Stimulated activated CD4-positive, alpha-beta T cell treated with anti-CD3 and anti-CD28 coated beads, Interleukin-4, amount 100 ng/mL, for 48 hours (primary cell): ENCODE measurements at places on chromosomes 1 and 21.
A peak's percentile ranks its signal among the peaks of the same experiment; 100 is the strongest.

DNA sequence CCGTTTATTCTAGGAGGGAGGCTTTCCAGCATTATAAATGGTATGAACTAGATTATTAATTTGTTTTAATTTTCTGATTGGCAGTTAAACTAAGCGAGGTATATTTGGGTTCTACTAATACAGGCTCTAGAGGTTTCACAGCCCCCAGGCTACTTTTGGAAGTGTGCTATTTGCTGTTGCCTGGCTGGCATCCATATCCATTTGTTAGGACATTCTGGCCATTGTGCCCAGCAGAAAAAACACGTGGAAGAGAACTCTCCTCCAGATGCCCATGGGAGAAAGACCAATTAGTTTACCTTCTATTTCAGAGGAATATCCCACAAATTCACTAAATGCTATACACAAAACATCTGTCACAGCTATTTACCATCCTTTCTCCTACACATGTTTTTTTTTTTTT is 29.3 kb downstream of the MACO1 start:
- DNase-seq = no peak

GRCh38 chr1:182713939-182714338 is 29.6 kb upstream of the RGS8 start:
- no peak for DNase-seq

DNA sequence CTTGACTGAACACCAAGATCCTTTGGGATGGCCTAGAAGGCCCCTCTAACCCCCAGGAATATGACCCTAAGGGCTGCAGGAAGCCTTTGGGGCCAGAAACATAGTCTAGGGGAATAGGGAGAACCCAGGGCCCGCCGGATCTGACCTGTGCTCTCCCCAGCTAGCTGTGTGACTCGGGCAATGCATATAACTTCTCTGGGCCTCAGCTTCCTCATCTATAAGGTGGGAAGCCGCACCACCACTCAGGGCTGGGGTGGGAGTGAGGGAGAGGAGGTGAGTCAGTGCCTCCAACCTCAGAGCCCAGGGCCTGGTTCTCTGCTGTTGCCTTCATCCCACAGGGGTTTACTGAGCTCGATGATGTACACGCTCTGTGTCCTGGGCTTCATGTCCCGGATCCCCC is 434.4 kb downstream of the PTPRU start:
- DNase-seq = no peak

GRCh38 chr21:43362915-43363314 is 64.0 kb downstream of the SIK1 start:
- DNase-seq = no peak

DNA sequence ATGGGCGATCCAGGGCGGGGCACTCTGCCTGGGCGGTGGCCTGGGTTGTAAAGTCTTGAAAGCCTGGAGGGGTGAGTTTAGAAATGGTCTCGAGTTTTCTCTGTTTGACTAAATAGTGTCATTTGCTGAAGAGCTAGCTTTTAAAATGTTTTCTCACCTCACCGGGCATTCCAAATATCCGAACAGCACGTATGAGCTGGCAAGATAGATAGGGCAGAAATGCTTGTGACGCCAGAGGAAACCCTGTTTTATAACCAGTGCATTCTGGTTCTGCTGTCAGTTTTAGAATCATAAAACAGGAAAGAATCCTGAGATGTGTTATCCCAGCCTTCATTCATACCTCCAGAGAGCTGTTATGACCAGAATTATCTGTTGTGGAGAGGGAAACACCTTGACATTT is 725 bp downstream of the RTCA start:
- DNase-seq = no peak

DNA sequence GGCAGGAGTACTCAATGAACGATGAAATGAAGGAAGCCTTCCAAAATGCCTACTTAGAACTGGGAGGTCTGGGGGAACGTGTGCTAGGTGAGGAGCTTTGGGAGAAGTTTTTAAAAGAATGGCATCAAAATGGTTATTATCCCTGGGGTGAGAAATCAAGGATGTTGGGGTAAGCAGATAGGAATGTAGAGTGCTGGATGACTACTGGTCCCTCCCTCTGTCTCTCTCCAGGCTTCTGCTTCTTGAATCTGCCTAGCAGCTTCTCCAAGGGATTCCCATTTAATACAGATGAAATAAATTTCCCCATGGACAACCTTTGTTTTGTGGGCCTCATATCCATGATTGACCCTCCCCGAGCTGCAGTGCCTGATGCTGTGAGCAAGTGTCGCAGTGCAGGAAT is 19.0 kb upstream of the CASQ1 start:
- DNase-seq = no peak

- no peak for DNase-seq
Measured at GRCh38 chr1:67748630-67749029, 63.6 kb downstream of the GADD45A start.

- DNase-seq = no peak
Measured at GRCh38 chr1:109579491-109579890, 31.1 kb downstream of the GNAI3 start.

DNA sequence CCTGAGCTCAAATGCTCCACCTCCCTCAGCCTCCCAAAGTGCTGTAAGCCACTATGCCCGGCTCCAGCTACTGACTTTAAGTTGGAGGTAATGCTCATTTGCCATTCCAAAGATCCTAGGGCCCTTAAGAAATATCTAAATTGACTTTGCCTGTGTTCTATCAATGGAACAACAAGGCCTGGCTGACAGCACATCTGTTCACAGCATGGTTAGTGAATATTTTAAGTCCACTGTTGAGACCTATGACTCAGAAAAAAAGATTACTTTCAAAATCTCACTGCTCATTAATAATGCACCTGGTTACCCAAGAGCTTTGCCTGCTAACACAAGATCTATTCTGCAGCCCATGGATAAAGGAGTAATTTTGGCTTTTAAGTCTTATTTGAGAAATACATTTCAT is 3.5 kb upstream of the SSX2IP start:
- DNase-seq = no peak

- DNase-seq = peak; percentile 2
Measured at GRCh38 chr21:14453339-14454015, 70.5 kb upstream of the HSPA13 start.

GRCh38 chr1:58548371-58548770 is 1.8 kb upstream of the OMA1 start:
- no peak for DNase-seq

DNA sequence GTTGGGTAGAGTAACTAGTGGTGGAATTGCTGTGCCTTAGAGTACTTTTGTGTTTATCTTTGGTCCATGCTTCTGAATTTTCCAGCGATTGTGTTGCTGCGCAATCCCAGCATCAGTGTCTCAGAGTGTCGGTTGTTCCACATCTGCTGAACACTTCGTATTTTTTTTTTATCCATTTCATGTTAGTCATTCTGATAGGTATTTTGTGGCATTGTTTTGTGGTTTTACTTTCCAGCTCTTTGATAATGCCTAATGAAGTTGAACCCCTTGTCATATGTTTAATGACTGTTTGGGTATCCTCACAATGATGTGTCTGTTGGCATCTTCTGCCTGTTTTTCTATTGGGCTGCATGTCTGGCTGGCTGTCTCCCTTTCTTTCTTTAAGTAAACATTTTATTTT is 13.6 kb downstream of the TUFT1 start:
- no peak for DNase-seq

DNA sequence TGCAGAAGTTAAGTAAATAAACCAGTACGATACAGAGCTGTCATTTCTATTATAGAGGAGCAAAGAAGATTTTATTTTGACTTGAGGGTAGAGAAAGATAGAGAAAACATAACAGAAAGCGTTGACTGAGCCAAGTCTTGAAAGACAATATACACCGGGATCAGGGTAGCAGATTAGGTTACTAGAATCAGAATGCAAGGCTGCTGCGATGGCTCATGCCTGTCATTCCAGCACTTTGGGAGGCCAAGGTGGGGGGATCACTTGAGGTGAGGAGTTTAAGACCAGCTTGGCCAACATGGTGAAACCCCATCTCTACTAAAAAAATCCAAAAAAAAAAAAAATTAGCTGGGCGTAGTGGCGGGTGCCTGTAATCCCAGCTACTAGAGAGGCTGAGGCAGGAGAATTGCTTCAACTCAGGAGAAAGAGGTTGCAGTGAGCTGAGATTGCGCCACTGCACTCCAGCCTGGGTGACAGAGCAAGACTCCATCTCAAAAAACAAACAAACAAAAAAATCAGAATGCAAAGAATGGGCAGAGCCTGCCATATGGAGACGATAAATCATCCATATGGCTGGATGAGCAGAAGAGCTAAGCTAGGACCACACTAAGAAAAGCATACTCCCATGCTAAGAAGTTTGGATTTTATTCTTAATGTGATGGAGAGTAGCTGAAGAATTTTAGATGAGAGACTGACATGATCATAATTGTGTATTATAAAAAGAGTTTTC is 9.9 kb upstream of the ABCD3 start:
- DNase-seq = no peak

DNA sequence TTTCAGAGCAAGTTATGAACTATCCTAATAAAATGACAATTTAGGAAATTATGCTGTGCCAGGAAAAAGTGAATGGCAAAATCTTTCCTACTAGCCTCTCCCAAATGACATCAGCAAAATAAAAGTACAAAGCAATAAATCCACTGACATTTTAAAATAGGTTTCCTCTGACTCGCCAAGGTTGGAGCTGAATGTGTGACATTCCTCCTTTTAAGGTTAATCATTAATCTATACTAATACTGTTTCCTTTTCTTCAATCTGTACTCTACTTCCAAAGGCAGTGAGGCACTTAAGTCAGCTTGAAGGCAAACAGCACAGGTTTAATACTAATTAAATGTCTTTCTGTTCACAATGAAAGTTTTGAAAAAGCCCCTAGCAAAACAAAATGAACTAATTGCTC is 15.7 kb downstream of the RNF19B start:
- DNase-seq = no peak

- no peak for DNase-seq
Measured at GRCh38 chr1:26388791-26389445, 16.4 kb upstream of the ZNF683 start.

DNA sequence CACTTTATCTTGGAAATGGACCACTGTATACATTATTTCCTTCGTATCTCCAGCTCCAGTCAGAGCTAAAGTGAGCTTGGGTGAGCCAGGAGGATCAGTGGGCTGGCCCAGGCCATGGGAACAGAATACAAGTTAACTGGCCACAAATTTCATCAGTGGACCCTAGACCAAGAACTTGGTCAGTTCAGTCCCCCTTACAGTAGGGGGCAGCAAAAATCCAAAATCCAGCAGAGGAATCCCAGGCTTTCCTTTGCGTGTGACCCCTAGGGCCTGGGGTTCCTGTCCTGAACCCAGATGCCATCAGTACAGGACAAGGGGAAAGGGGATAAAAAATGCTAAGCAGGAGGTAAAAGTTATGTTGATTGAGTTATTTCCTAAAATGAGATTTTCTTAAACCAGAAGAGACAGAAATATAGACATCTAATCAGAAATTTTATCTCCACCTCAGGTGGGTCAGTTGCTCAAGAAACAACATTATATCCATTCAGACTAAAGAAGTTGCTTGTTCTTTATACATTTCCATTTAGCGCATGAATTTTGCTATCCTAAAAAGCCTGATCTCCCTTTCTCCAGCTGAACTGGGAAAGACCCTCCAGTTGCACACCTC is 24.1 kb upstream of the LCE5A start:
- DNase-seq = no peak

GRCh38 chr1:205244384-205244783 is 16.6 kb downstream of the TMCC2 start:
- DNase-seq = no peak

DNA sequence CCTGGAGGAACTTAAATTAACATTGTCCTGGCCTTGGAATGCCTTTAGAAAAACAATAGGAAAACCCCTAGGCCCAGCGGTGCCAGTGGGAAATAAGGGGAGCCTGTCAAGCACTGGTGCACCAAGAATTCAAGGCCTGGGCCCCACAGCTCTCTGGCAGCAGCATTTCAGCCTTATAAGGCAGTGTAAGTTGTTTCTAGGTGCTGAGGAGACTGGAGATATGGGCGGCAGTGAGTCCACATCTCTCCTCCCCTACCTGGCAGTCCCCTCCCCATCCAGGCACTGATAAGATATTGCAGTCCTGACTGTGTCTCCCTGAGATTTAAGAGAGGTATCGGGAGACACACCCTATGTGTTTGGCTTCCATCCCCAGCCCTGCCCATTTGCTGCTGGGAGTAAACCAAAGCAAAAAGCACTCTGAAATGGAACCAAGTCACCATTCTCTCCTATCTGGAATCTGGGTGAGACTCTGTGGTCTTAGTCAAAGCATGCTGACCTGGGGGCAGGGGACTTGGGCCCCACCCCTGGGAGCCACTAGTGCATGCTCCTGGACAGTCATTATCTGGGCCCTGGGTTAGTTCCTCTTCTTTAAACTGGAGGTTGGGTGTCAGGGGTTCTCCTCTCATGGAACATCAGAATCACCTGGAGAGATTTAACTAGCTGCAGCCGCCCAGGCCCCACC is 30.5 kb downstream of the DEGS1 start:
- DNase-seq = no peak

- DNase-seq = no peak
Measured at GRCh38 chr21:16743317-16743716, 769.5 kb upstream of the CXADR start.

- DNase-seq = no peak
Measured at GRCh38 chr1:206736878-206737728, 33.5 kb upstream of the IL19 start.

- DNase-seq = no peak
Measured at GRCh38 chr1:8122477-8123407, 96.6 kb upstream of the ERRFI1 start.

DNA sequence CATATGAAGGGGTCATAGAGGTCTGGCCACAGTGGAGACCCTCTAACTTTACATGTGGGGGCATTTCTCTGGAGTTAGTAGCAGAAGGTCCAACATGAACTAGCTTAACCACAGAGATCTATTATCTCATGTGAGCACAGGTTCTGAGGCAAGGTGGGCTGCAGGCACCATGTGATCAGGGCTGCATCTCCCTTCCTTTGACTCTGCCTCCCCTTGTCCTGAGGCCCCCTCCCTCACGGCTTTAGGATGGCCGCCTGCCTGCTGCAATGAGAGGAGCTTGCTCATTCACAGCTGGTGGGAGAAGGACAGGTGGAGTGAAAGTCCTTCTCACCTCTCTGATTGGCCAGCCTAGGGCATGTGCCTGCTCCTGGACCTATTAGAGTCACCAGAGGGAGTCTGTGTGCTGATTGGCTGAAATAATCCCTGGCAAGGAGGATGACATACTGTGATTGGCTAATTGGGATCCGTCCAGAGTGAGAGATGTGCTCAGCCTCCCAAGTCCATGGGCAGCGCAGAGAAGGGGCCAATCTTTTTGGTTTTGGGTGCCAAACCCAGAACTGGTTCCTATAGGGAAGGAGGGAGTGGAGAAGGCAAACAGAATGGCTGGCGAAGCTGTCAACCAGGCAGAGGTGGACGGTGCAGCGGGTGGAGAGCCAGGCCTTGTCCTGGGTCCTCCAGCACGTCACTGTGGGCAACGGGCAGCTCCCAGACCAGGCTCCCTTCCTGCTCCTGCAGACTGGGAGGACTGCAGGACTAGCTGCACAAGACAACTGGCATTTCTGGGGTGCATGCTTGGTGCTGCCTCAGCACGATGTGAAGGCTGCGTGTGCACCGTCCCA is 39.4 kb upstream of the C1orf174 start:
- no peak for DNase-seq

GRCh38 chr1:155174324-155175280 is 953 bp downstream of the TRIM46 start:
- DNase-seq = peak; percentile 49

- DNase-seq = no peak
Measured at GRCh38 chr1:170674239-170674638, 10.3 kb downstream of the PRRX1 start.
